Activated CD4-positive, alpha-beta memory T cell treated with anti-CD3 and anti-CD28 coated beads, Interleukin-2, amount 10 ng/mL, durations not matched to agents 7 days and 5 days (primary cell): ENCODE measurements at places on chromosomes 4 and X.
A peak's percentile ranks its signal among the peaks of the same experiment; 100 is the strongest.

GRCh38 chr4:145960012-145960411, 21.4 kb upstream of the ZNF827 start:
- no peak for DNase-seq

DNA sequence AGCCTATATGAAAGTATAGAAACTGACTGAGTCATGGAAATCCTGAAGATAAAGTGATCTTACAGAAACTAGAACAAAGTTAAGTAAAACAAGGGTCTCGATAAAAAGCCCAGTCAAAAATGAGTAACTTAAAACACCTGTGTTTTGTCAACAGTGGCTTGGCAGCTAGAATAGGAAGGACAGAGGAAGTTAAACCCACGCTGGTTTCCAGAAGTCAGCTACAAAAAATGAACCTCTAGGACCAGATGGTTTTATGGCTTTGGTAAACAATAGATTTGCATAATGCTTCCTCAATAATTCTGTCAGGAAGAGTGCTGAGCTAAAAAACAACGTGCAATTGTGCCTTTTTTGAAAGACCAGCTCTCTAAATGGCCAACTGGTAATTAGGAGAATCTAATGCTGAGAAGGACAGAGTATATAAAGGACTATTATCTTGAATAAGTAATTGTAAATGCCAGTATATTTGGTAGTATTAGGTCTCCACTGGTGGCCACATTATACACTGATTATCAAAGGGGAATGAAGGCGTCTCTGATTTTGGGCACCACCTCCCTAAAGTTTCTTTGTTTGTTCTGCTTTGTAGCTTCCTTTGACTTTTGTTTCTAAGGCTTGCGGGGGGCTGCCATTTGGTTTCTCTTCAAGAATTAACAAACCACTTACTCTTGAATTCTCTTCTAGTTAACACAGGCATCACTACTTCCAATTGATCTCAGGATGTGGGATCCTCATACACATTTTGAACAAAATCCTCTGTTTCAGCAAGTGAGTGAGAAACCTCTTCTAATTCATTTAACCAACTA, 72.2 kb upstream of the PPP3CA start:
- no peak for DNase-seq

- peak; percentile 82 for DNase-seq
Measured at GRCh38 chrX:1554469-1555210, 17.7 kb upstream of the P2RY8 start.

- DNase-seq: no peak
Measured at GRCh38 chr4:6539009-6539764, 35.8 kb upstream of the MAN2B2 start.

GRCh38 chrX:54564936-54565335, 34.9 kb downstream of the GNL3L start:
- DNase-seq: no peak

DNA sequence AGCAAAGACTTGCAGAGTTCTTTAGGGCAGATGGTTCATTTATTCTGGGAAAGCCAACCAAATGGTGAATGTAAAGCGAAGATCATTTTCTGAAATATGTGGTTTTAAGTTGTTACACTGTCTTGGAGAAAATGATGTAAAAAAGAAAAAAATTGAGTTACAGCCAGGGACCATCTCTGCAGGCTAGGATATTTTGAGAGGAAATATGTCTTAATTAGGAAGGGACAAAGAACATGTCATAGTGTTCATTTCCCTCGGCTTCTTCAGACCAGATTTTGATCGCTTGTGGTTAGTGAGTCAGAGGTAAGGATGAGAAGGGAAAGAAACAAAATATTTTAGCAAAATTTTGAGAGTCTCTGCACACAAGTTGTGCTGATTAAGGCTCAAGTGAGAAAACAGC, 59.0 kb upstream of the C1QTNF7 start:
- DNase-seq: no peak

DNA sequence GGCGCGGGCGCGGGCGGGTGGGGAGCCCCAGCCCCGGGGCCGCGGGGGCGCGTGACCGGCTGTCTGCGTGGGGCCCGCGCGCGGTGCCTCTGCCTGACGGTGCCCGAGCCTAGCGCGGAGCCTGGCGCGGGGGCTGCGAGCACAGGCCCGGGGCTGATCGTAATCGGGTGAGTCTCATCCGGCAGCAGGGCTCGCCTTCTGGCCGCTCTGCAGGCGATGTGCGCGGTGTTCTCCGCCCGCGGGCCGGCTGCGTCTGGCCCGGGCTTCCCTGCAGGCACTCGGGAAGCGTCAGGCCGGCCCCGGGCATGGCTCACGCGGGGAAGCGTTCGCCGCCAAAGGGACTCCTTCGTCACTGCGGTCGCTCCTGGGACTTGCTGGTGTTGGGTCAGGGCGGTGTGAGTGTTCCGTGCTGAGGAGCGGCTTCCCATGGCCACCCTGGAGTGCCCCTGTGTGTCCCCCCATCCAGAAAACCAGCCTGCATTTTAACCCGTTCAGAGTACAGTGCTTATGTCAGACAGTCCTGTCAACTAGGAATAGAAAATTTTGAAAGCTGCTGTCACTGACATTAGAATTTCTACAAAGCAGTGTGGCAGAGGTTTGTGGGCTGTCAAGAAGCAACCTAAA, 40.6 kb downstream of the FAM149A start:
- DNase-seq: no peak
